ENCODE measurements at places on chromosomes 5 and 9.
A peak's percentile ranks its signal among the peaks of the same experiment; 100 is the strongest.

GRCh38 chr5:29662876-29663275 is 1530.6 kb upstream of the CDH6 start:
- no peak for DNase-seq

DNA sequence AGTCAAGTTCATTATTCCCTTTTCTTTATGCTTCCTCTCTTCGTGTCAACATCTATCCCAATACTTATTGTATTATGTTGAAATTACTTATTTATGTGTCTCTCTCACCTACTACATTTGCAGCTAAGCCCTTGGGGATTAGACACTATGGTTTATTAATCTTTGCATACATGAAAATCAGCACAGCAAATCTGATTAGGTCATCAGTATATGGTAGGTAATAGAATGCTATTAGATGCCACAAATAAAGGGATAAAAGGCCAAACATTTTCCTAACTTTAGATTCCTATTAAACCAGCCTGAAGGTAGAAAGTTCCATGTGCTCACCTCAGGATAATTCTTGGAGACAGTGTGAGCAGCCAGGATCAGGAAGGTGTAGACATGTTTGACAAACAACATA is 490.1 kb upstream of the MPDZ start:
- DNase-seq = no peak

DNA sequence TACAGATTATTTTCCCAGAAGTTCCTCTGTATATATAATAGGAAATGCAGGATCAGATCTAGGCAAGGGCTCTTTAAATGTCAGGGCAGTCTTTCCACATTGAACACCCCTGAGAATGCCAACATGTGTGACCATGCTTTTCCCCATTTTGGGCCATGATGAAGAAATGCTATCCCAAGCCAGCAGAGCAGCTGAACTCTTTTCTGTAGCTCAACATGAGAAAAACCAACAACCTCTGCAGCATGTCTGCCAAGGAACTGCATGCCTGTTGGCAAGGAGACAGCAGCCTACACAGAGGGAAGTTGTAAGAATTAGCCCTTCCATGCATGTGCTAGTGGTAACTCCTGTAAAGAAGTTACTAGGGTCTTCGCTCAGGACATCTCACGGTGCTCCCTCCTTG is 9.5 kb upstream of the IFNK start:
- DNase-seq = no peak

- no peak for DNase-seq
Measured at GRCh38 chr5:102858221-102858620, 103.1 kb downstream of the PAM start.

DNA sequence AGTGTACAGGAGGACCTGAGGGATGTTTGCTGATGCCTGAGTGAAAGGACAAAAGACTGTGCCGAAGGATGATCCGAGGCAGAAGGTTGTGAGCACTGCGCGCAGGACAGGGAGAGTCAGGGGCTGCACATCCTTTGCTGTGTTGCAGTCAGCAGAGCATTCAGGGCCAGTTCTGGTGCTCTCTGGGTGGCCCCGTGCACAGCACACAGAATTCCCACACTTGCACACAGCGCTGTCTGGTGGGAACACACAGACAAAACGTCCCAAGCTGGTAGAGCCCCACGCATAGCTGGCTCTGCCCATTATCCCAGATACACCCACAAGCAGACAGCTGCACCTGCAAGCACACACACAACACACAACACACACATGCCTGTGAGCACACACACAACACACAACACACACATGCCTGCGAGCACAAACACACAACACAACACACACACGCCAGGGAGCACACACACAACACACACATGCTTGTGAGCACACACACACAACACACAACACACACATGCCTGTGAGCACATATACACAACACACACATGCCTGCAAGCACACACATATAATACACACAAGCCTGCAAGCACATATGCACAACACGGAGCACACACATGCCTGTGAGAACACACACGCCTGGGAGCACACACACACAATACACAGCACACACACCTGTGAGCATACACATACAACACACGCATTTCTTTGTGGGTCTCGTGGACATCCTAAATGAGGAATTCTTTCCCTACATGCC is 74.4 kb downstream of the FGF18 start:
- no peak for DNase-seq

GRCh38 chr5:172771439-172772111 is 580 bp upstream of the DUSP1 start:
- peak; percentile 42 for DNase-seq

DNA sequence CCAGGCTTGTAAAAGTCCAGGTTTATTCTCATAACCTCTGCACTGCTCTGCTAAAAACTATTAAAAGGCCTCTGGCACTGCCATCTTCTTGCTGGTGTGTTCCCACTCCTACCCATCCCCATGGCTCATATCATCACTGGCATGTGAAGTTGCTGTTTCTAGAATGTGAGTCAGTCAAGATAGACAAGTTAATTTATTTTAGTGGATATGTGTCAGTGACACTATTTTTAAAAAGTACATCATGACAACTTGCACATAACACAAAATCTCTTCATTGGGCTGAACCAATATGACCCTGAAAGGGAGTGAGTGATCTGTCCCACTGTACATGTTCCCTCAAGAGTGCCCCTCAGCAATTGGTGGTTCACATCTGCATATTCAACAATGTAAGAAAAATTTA is 299.7 kb downstream of the NFIB start:
- no peak for DNase-seq

GRCh38 chr9:135053133-135053532 is 34.3 kb upstream of the OLFM1 start:
- DNase-seq = no peak

GRCh38 chr5:7827610-7828009 is 23.3 kb downstream of the CFAP90 start:
- DNase-seq = no peak

- DNase-seq = no peak
Measured at GRCh38 chr9:589723-590122, 251.8 kb upstream of the DMRT1 start.

DNA sequence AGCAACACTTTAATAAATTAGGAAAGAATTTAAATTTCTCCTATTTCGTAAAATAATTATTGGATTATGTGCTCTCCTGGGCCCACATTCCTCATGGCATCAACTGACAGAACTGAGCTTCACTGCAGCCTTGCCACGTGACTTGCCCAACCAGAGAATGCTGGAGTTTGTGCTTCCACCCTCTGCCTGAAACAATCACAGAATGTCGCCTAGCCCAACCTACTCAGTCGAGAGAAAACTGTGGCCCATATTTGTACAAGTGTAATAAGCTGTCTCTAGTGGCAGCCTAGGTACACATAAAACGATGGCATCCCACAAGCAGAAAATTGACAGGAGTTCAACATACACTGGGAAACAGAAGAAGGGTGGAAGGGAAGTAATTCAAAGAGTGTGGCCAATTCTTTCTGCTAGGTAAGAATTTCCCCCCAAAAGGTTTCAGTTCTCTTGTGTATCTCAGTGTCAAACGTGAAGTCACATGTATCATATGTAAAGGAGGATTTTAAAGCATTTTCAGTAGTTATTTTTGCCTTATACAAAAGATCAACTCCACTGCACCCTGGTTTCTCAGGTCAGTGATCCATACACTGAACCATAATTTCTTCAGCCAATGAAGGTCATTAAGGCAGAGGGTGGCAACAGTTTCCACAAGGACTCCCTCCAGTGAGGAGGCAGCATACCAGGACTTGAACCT is 41.7 kb downstream of the ZNF608 start:
- no peak for DNase-seq

- no peak for DNase-seq
Measured at GRCh38 chr5:147750065-147750464, 32.5 kb downstream of the JAKMIP2 start.

DNA sequence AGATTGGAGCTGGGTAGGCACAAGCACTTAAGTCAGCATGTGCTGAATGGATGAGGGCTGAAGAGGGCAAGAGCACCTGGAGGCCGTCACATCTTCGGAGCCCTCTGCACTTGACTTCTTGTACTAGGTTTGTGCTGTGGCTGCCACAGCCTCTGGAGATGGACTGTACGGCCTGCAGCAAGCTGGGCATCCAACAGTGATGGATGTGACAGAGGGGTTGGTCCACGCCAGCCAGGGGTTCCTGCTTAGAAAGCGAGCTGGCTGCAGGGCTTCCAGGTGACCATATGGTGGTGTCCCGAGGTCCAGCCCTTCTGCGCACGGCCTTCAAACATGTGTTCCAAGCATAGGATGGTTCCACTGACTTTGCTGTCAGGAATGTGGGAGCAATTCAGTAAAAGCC is 65.1 kb upstream of the PHYKPL start:
- no peak for DNase-seq

DNA sequence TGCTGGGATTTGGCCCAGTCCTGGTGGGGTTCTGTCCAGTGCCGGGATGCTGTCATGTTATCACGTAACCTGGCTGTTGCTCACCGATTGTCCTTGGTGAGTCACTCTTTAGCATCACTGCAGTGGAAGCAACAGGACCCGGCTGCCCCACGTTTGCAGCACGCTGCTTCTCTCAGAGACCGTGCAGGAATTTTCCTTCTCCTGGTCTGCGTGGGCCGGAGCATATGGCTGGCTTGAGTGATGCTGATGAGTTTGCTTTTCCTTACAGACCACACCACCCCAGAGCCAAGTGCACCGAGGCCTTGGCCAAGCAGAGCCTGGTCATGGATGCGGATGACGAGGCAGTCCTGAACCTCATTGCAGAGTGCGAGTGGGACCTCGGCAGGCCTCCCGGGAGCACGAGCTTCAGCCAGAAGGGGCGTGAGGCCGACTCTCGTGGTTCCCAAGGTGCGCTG is 21.4 kb downstream of the CEP72 start:
- peak; percentile 53 for DNase-seq

GRCh38 chr5:8840237-8840636 is 705.6 kb downstream of the SEMA5A start:
- no peak for DNase-seq

DNA sequence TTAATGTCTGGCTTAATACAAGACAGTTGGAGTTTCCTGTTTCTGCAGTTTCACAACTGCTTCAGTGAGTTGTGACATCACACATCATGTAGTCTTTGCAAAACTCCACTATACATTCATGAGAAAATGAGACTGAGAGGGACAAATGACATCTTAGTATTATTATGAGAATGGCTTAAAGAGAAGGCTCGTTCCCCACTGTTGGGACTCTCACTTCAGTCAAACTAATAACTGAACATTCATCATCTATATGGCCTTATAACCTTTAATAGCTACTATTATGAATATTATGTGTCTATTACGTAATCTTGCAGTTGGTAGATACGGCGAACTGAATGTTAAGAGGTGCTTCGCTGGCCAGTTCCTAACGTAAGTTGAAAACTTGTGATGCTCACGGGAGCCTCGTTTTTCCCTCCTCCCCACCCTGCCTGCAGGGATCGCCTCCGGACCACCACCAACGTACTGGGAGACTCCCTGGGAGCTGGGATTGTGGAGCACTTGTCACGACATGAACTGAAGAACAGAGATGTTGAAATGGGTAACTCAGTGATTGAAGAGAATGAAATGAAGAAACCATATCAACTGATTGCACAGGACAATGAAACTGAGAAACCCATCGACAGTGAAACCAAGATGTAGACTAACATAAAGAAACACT is 79.4 kb downstream of the SLC1A3 start:
- DNase-seq = peak; percentile 73

DNA sequence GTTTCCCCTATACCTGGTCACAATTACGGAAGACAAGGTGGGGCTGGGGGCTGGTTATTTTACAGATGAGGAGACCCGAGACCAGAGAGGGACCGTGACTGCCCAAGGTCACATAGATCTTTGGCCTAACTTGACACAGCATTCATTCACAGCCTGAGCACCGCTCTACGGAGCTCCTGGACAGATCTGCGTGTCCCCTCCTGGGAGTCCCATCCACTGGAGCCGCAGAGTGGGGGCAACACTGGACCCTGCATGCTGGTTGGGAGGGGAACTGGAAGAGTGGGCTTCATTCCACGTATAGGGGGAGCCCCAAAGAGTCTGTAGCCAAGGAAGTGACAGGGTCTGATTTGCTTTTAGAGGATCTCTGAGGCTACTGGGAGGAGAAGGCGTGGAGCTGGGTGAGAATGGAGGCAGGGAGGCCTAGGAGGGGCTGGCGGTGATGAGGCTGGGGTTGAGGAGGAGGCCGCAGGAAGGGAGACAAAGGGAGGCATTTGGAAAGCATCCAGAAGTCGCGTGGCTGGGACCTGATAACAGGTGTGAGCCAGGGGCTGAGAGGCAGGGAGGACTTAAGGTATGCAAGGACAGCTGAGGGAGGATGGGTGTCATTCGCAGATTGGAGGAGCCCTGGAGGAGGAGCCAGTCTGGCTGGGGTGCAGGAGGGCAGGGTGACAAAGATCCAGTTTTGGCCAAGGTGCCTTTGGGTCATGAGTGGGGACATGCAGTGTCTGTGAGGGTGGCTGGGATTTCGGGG is 64.3 kb upstream of the IER5L start:
- DNase-seq = no peak

GRCh38 chr9:132474253-132474652 is 64.2 kb downstream of the CFAP77 start:
- no peak for DNase-seq

DNA sequence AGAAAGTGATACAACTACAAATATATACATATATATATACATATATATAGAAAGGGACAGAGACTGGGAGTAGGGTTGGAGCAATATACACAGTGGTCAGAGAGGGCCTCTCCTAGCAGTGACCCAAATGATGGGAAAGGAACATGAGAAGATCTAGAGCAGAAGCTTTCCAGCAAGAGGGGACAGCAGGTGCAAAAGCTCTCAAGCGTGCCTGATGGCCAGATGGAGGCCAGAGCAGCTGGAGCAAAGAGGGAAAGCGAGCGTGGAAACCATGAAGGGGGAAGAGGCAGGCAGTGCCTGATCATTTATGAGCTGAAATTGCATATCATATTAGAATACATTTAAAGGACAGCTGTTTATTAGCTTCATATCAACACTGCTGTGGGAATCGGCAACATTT is 7.6 kb upstream of the GRPEL2 start:
- no peak for DNase-seq

DNA sequence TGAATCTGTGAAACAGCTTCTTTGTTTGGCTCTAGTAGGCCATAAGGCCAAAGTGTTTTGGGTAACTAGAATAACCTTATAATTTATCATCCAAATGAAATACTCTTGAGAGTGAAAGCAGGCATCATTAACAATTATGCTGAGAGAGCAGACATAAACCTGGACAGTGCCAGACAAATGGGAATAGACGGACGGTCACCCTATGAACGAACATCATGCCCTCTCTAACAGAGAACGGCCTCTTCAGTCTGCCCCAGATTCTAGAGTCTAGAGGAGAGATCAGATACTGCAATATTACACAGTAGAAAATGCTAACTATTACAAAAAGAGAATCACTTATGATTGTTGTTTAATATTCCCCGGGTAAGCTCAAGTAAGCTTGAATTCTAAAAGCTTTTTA is 68.5 kb downstream of the APBA1 start:
- no peak for DNase-seq

- DNase-seq = no peak
Measured at GRCh38 chr9:103799959-103800358, 294.1 kb upstream of the SMC2 start.

DNA sequence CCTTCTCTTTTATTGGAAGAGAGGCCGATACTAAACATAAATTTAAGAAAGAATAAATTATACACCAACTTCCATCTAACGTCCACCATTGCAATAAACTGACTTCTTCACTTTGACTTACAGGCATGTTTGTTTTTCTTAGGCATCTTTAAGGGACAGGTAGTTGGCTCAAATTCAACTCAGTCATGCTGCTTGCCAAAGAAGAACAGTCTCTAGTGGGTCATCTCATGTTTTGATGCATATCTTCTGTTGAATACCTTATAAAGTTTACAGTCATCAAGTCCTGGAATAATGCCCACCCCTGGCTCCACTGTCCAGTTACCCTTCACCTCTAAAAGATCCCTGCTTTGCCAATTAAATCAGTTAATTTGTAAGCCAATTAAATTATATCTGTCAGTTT is 328.2 kb upstream of the GRAMD2B start:
- DNase-seq = no peak
